ENCODE measurements at places on chromosomes 16 and 17.

DNA sequence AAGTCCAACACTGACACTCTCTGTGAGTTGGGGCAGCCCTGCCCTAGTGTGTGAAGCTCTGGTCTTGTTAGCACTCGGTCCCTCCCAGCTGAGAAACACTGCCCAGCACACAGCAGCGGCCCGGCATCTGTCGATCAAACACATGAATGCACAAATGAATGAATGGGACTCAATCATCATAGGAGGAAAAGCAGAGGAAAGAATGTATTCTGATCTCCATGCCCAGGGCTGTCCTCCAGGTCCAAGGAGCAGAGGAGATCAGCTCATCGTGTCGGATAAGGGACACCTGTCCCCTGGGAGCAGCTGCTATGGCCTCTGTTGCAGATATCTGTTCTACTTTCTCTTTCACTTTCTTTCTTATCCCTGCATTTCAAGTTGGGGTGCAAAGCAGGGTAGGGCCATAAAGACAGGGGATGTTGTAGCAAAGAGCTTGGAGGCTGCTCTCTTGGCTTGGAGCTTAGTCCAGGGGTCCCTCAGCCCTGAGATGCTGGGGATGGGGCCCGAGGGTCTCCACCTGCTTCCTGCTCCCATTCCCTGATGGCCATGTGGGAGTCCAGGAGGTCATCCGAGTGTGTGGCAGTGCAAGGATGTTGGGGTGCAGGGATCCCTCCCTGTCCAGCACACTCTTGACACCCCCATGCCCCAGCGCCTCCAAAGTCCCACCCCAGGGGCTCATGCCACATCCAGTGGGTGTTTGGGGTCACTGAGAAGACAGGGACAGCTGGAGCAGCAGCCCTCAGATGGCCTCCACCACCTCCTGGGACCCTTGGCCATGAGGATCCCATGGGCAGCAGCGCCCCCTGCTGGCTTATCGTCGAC lies 88.2 kb downstream of the IRF8 start:
- DNase-seq: no peak

DNA sequence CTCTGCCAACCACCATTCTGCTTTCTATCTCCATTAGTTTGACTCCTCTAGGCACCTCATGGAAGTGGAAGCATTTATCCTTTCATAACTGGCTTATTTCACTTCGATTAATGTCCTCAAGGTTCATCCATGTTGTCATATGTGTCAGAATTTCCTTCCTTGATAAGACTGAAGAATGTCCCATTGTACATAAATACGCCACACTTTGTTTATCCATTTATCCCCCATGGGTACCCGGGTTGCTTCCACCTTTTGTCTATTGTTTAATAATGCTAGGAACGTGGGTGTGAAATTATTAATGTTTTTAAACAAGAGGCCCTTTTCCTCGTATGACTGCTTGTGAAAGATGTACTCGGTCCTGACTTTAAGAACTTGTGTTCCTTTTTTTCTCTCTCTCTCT lies 12.9 kb downstream of the MILR1 start:
- no peak for DNase-seq

GRCh38 chr16:57023541-57024249 lies 34.3 kb downstream of the NLRC5 start:
- peak; percentile 42 for DNase-seq

- no peak for DNase-seq
These were observed 13.7 kb upstream of the LDHD start for GRCh38 chr16:75130150-75130771.

GRCh38 chr16:53837426-53837825 lies 133.5 kb downstream of the FTO start:
- DNase-seq: no peak

DNA sequence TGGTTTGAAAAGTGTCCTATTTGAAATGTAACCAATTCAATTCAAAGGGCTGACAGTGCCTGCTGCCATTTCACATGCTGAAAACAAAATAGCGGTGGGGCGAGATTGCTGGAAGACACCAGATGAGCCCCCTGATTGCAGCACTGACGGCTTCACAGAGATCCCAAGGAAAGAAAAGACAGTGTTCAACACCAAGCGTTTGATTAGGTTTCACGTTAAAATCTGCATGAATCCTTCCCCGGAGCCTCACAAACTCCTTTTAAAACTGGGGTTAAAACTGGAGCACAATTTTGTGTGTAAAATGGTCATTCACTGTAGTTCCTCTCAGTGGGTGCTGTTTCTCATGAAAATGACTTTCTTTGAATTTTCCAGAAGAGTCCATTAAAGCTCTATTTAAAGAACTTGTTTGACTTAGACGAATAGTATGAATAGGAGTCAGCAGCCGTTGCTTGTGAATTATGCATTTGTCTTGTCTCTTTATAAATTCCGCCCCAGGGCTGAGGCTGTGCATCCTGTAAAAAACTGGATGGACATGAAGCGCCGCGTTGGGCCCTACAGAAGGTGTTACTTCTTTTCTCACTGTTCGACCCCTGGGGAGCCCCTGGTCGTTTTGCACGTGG lies 8.8 kb downstream of the MLYCD start:
- DNase-seq: no peak

DNA sequence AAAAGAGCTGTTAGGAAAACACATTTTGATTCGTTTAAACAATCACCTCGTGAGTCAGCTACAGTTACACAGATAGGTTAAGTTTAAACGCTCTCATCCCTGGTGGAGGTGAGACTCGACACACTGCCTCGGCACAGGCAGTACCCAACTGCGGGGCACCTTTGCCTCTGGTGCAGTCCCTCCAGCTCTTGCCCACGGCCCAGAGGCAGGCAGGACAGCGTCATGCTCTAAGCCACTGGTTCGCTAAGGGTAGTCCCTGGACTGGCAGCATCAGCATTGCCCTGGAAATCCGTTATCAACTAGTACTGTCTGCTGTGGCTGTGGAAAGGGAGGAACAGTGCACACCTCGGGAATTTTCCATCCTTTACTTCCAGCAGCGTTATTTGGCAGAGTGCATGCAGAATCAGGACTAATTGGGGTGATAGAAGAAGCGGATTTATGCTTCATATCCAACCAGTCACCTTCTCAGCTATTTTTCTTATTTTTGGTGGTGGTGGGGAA lies 3.7 kb upstream of the PIK3R6 start:
- DNase-seq: no peak

DNA sequence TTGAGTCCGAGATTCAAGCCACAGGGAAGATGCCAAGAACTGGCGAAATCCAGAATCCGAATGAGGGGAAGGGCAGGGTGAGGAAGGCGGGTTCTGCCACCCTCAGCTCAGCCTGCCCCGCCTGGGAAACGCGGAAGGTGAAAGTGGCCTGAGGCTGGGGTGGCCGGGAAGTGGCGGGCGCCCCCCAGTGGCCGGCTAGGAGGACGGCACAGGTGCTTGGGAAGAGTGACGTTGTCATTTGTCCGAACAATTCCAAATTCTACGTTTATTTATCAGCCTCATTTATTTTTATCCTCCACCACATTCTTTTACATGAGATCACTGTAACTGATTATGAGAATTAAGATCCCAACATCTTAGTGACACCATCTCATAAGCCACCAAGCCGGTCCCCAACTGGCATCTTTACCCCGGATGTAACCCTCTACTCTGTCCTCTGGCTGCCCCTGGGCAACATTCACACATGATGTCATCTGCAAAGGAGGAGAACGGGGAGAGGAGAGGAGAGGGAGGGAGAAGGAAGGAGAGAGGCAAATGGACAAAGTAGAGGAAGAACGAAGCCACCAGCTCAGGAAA lies 21.3 kb downstream of the SRCIN1 start:
- DNase-seq: peak; percentile 71

GRCh38 chr17:29346462-29346861 lies 43.7 kb upstream of the TAOK1 start:
- DNase-seq: no peak

GRCh38 chr17:82366749-82367148 lies 4.8 kb upstream of the UTS2R start:
- no peak for DNase-seq

DNA sequence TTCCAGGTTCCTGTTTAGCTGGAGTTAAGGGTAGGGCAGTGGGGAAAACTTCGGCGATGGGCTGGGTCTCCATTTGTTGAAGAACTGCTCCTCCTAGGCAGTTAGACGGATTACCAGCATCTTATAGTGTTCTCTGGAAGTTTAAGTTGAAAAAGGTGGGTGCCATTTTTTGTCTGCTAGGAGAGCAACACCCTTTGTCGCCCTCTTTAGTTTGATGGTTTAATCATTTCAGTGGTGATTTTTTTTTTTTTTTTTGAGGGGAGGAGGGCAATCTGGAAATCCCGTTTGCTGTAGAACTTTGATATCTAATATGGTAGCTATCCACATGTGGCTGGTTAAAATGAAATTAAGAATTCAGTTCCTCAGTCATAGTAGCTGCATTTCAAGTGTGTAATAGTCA lies 4.1 kb downstream of the UBFD1 start:
- DNase-seq: no peak

- DNase-seq: no peak
These were observed 2.2 kb upstream of the MPG start for GRCh38 chr16:75580-76501.

- no peak for DNase-seq
These were observed 154.6 kb downstream of the NTN1 start for GRCh38 chr17:9175700-9176467.

- no peak for DNase-seq
These were observed 36.5 kb downstream of the CPNE2 start for GRCh38 chr16:57128771-57129389.

- DNase-seq: peak; percentile 53
These were observed 996 bp downstream of the PCYT2 start for GRCh38 chr17:81909966-81910839.

GRCh38 chr17:44001461-44001920 lies 2.9 kb upstream of the NAGS start:
- DNase-seq: no peak

DNA sequence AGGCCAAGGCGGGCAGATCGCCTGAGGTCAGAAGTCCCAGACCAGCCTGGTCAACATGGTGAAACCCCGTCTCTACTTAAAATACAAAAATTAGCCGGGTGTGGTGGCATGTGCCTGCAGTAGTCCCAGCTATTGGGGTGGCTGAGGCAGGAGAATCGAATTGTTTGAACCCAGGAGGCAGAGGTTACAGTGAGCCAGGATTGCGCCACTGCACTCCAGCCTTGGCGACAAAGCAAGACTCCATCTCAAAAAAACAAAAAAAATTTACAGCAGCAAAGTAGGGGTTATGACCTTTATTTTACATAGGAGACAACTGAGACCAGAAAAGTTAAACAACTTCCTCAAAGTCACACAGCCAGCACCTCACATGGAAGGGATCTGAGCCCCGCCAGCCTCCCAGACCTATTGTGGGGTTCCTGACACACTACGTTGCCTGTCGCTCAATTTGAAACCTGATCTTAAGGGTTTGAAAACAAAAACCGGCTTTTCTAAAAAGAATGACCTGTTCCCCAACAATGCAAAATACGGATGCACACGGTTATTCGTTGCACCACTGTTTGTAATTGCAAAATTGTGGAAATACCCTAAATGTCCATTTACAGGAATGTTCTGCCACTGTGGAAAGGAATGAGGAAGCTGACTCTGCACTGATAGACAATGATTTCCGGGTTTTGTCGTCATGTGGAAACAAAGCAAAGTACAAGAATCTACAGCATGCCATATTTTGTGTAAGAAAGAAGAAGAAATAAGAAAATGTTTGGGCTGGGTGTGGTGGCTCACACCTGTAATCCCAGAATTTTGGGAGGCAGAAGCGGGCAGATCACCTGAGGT lies 77.2 kb downstream of the CNGB1 start:
- no peak for DNase-seq

- no peak for DNase-seq
These were observed 10.5 kb downstream of the PIK3R6 start for GRCh38 chr17:8856869-8857575.

DNA sequence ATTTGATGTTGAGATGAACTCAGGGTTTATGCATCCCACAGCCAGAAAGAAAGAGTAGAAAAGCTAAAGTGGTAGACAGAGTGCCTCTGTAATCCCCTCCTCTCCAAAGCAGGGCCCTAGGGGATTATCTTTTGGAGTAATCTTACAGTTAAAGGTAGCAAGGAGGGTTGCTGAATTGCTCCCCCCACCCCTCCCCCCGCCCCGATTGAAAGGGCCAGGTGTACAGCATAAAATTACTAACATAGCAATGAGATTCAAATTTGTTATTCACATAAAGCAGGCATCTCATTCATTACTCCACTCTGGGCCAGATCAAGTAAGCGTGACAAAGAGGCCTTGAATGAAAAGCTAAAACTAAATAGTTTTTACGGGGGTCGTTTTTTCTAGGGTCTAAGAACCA lies 72.7 kb downstream of the STH start:
- no peak for DNase-seq

GRCh38 chr17:6476076-6476809 lies 32.0 kb downstream of the PIMREG start:
- DNase-seq: no peak

GRCh38 chr17:30505868-30506417 lies 28.7 kb downstream of the GOSR1 start:
- no peak for DNase-seq

- DNase-seq: no peak
These were observed 21.5 kb downstream of the C16orf82 start for GRCh38 chr16:27088216-27088615.

DNA sequence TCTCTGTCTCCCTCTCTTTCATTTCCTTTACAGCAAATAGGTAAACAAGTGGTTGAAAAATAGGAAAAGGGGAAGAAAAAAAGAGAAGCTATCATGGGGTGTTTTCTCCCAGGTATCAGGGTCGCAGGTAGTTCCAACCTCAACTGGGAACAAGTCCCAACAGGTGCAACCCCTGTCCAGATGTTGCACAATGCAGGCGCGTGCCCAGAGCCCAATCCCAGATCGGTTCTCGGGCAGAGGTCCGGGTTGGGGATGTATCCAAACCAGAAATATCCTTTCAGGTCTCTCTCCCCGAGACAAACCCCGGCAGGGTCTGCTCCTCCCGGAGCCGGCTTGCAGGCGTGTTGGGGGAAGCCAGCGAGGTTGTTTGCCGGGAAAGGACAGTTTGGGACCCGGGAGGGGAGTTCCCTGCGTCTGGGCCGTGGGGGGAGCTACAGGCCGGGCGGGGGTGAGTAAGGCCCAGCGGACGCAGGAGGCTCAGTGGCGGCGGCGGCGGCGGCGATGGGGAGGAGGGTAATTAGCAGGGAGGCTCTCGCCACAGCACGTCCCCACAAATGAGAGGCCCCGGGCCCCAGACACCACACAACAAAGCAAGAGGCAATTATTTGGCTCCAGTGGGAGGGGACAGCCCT lies 21.2 kb upstream of the SP6 start:
- DNase-seq: peak; percentile 81

GRCh38 chr17:51159604-51160003 lies 6.2 kb downstream of the NME1 start:
- no peak for DNase-seq

- DNase-seq: no peak
These were observed 36.0 kb downstream of the ITFG1 start for GRCh38 chr16:47424846-47425245.

DNA sequence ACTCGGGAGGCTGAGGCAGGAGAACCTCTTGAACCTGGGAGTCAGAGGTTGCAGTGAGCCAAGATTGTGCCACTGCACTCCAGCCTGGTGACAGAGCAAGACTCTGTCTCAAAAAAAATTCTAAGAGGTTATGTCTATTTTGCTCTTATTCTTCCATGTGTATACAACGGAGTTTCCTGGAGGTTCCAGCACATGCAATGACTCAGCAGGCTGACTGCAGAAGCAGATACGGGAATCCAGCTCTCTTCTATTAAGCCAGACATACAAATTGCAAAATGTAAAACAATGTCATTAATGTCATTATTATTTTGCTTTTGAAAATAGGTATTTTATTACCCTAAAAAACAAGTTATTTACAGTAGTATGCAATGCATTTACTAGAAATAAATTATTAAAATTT lies 18.4 kb downstream of the MIEF2 start:
- no peak for DNase-seq

- no peak for DNase-seq
These were observed 21.2 kb upstream of the CYTH1 start for GRCh38 chr17:78803186-78803845.

- DNase-seq: no peak
These were observed 385.4 kb upstream of the RBFOX1 start for GRCh38 chr16:6947291-6947690.
